Peyer's patch (tissue), 4 donors: ENCODE measurements at places on chromosomes 7 and 10. TPM values are rescaled to one million over a fixed set of nuclear protein-coding genes. Genes with fewer than 3 reads are reported as not detected.

Gene OR2A1
- not detected for total RNA-seq

Gene MSMB
- not detected for total RNA-seq

- H3K36me3 ChIP-seq, result peaks cover 7% of the 10 kb centered on the region
- H3K27ac ChIP-seq, result no peak overlapping the region
- DNase-seq, result no peak
- H3K4me3 ChIP-seq, result no peak overlapping the region
Observed at GRCh38 chr10:92547676-92548075, 26.2 kb downstream of the IDE start.

- no peak for DNase-seq
- H3K27ac ChIP-seq, result no peak overlapping the region
- H3K36me3 ChIP-seq, result no peaks in the 10 kb centered on the region
- H3K4me1 ChIP-seq, result no peaks in the 10 kb centered on the region
Observed at GRCh38 chr10:24552346-24553016, 171.2 kb downstream of the ARHGAP21 start.

DNA sequence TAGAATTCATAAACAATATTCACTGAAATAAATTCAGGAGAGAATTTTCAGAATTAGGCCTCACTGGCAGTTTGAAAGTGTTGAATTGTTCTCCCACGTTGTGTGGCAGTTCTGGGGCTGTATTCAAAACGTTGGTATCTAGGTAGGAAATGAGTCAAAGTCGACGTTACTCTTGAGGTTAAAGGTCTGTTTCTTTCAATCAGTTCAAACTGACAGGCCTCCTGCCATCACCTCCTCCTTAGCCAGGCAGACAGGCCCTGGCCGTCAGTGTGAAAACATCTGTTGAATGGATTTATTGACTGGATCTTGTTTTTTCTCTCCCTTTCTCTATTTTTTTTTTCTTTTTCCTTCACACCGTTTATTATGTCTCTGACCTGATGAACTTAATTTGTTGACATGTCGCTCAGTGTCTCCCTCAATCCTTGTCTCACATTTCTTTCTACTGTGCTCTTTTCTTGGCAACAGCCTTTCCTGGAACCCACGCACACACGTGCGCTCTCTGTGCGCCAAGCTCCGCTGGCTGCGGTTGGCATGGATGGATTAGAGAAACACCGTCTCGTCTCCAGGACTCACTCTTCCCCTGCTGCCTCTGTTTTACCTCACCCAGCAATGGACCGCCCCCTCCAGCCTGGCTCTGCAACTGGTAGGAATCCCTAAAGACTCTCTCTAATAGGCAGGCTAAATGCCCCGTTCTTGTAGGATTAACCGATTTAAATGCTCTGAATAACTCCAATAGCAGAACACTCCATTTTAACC is 231.7 kb downstream of the HDAC9 start:
- H3K36me3 ChIP-seq, result no peaks in the 10 kb centered on the region
- DNase-seq, result no peak
- H3K27me3 ChIP-seq, result no peaks in the 10 kb centered on the region
- H3K4me3 ChIP-seq, result no peak overlapping the region
- no peaks in the 10 kb centered on the region for H3K4me1 ChIP-seq
- H3K27ac ChIP-seq, result no peak overlapping the region

DNA sequence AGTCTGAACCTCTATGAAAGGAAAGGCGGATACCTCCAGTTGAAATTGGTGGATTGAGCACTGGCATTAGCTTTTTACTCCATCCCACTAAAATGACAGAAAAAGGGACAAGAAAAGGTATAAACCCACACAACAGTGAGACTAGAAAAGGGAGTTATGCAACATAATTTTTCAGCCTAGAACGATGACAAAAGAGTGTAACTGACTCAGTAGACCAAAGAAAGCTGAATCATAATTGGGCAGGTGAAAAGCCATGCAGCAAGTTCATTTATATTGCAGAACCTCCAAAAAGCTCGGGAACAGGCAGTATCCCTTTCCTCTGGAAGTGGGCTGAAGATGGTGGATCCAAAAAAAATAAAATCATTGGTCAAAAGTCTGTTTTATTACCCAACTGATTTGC is 30.5 kb upstream of the ZCCHC24 start:
- no peak for DNase-seq
- H3K36me3 ChIP-seq, result no peaks in the 10 kb centered on the region
- no peak overlapping the region for H3K4me3 ChIP-seq
- H3K27me3 ChIP-seq, result no peaks in the 10 kb centered on the region
- H3K27ac ChIP-seq, result no peak overlapping the region

GRCh38 chr10:18822156-18822555 is 162.9 kb downstream of the ARL5B start:
- H3K27me3 ChIP-seq, result no peaks in the 10 kb centered on the region
- H3K4me3 ChIP-seq, result no peak overlapping the region
- no peak overlapping the region for H3K27ac ChIP-seq
- DNase-seq, result peak; percentile 59
- no peaks in the 10 kb centered on the region for H3K36me3 ChIP-seq
- H3K4me1 ChIP-seq, result no peaks in the 10 kb centered on the region

GRCh38 chr7:28096713-28097112 is 83.9 kb downstream of the JAZF1 start:
- no peaks in the 10 kb centered on the region for H3K36me3 ChIP-seq
- no peak overlapping the region for H3K27ac ChIP-seq
- DNase-seq, result peak; percentile 75

GRCh38 chr7:1090686-1091643 is 3.1 kb downstream of the GPER1 start:
- peaks cover 17% of the 10 kb centered on the region for H3K4me1 ChIP-seq
- no peak overlapping the region for H3K4me3 ChIP-seq
- DNase-seq, result no peak
- no peaks in the 10 kb centered on the region for H3K27me3 ChIP-seq
- H3K27ac ChIP-seq, result no peak overlapping the region
